Activated gamma-delta T cell treated with anti-CD3 and anti-CD28 coated beads, Interleukin-2, amount 50 U/mL, for 16 hours (primary cell): ENCODE measurements at places on chromosomes 6 and 20.

DNA sequence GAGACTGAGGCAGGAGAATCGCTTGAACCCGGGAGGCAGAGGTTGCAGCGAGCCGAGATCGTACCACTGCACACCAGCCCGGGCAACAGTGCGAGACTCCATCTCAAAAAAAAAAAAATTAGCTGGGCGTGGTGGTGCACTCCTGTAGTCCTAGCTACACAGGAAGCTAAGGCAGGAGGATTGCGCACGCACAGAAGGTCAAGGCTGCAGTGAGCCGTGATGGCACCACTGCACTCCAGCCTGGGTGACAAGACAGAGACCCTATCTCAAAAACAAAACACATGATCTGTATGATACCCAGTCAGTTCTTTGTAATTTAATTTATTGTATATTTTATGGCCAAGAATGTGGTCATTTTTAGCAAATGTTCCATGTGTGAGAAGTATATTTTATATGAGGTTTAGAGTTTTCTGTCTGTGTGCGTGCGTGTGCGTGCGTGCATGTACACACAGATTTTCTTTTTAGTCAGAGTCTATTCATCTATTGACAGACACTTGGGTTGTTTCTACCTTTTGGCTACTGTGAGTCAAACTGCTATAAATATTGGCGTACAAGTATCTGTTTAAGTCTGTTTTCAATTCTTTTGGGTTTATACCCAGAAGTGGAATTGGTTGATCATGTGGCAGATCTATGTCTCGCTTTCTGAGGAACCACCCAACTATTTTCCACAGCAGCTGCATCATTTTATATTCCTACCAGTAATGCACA, 22.2 kb upstream of the MYL9 start:
- DNase-seq, result no peak

DNA sequence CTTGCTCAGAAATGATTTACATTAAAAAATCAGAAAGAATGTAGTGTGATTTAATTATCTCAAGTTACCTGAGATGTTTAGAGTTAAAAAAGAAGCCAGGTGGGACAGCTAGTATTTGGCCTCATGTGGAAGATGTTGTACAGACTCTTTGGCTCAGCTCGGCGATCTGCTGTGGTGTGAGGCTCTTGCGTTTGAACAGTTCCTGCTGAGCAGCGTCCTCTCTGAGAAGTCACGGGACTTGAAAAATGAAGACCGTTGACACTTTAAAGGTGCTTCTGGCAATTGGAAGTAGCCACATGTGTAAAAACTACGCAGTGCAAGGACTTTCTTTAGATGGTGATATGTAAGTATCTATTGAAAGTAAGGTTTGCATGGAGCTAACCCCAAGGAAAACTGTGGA, 169.0 kb downstream of the BACH2 start:
- DNase-seq, result no peak

GRCh38 chr6:90581146-90581545, 5.7 kb downstream of the MAP3K7 start:
- DNase-seq, result no peak

GRCh38 chr6:102126488-102126887, 733.0 kb downstream of the GRIK2 start:
- no peak for DNase-seq

DNA sequence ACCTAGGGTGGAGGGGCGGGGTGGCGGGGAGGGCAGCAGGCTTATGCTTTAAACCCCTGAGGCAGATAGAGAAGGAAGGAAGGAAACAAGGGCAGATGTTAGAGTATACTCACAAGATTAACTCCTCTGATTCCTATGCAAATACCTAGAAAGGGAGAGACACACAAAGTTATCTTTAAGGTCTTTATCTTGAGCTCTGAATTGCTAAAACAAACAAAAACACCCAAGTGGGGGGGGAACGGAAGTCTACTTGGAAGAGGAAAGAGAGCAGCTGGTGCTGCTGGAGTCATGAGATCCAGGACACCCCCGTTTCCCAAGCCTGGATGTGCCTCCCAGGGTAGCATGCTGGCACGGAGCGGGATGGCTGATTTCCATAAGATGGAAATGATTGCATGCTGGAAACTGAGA, 43.4 kb downstream of the PLAGL1 start:
- DNase-seq, result no peak

GRCh38 chr20:47704746-47705496, 80.4 kb downstream of the SULF2 start:
- DNase-seq, result no peak
